ENCODE measurements at places on chromosomes 4 and X.
A peak's percentile ranks its signal among the peaks of the same experiment; 100 is the strongest.

- no peak for DNase-seq
These were observed 1441.5 kb upstream of the IGFBP7 start for GRCh38 chr4:58551676-58552075.

DNA sequence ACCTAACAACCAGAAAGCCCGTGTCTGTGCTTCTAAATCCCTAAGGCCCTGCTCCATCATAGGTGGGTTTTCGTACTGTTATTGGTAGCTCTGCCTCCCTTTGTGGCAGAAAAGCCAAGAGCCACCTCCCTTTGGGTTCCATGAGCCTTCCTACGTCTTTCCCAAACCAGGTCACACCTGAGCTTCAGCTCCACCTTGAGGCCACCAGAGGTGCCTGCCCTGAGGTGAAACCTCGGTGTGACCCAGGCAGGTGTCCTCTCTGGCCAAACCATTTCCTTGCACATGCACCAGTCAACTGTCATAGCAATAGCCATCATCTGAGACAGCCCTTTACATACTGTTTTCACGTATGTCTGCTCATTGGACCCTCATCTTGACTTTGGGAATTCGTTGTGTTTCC, 188.0 kb upstream of the RBPJ start:
- no peak for DNase-seq

GRCh38 chrX:124540474-124540873, 194.1 kb downstream of the SH2D1A start:
- DNase-seq = no peak

GRCh38 chrX:38768079-38768478, 33.2 kb upstream of the MID1IP1 start:
- DNase-seq = no peak

DNA sequence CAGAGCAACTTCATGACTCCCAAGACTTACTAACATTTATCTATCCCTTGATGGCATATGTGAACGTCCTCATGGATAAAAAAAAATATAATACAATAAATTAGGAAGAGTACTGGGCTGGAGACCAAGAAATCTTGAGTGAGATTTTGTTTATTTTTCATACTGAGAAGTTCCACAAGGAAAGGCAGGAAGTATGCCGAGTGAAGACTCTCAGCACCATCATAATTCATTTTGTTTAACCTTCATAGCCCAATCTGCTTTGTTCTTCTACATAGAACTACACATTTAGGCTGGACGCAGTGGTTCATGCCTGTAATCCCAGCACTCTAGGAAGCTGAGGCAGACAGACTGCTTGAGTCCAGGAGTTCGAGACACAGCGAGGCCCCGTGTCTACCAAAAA, 198.3 kb downstream of the NSUN7 start:
- DNase-seq = no peak

DNA sequence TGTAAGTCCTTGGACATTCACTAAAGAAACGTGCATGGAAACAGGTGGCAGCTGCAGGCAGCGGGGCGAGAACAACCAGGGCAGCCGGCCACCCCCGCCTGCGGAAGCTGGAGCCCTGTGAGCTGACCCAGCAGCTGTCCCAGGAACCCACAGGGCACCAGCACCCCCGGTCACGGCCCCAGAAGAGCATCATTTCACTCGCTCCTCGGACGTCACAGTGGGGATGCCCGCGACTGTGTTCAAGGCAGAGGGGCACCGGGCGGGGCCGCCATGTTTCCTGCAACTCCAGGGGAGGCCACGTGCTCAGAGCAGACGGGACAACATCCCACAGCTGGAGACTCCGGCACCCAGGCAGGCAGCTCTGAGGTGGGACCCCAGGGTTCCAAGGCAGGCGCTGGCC, 45.0 kb upstream of the CPLX1 start:
- no peak for DNase-seq

DNA sequence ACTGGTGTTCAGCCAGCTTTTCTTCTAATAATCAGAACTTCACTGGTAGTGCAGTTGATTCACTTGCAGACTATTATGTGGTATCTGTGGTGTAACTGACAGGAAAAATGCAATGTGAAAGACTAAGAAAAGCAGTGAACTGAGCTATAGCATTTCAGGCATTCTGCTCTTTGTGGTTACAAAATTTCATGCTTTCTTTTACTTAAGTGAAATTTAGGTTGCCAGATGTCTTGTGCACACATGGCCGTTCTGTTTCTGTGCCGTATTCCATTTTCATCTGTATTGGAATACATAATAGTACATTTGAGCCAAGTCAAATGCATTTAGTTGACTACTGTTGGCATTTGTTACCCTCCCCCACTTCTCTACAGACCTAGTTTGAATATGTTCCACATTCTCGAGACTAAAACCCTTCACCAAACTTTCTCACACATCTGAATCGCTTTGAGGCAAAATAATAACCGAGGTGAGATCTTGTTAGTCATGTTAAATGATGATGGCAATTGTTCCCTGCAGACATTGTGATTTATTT, 8.2 kb downstream of the RTL3 start:
- no peak for DNase-seq

DNA sequence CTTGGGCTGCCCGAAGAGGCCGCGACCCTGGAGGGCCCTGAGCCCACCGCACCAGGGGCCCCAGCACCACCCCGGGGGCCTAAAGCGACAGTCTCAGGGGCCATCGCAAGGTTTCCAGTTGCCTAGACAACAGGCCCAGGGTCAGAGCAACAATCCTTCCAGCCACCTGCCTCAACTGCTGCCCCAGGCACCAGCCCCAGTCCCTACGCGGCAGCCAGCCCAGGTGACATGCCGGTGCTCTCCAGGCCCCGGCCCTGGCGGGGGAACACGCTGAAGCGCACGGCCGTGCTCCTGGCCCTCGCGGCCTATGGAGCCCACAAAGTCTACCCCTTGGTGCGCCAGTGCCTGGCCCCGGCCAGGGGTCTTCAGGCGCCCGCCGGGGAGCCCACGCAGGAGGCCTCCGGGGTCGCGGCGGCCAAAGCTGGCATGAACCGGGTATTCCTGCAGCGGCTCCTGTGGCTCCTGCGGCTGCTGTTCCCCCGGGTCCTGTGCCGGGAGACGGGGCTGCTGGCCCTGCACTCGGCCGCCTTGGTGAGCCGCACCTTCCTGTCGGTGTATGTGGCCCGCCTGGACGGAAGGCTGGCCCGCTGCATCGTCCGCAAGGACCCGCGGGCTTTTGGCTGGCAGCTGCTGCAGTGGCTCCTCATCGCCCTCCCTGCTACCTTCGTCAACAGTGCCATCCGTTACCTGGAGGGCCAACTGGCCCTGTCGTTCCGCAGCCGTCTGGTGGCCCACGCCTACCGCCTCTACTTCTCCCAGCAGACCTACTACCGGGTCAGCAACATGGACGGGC, 579 bp downstream of the ABCD1 start:
- DNase-seq = peak; percentile 54

DNA sequence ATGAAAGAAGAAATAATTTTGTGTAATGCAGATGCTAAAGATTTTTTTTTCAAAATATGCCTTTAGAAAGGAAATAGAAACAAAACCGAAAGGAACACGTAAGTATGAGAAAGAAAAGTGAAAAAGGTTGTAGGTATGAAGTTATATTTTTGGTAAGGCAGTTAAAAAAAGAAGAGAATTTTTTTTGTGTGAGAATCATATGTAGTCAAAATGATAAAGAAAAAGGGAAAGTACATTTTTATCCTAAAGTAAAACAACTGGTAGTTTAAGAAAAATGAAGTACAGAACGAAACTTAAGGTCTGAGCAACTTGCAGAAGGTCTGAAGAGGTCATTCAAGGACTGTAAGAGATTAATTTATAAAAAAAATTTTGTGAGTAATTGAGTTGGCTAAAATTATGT, 164.0 kb upstream of the TRAM1L1 start:
- no peak for DNase-seq

GRCh38 chrX:43734444-43734843, 78.3 kb downstream of the MAOA start:
- DNase-seq = no peak

- no peak for DNase-seq
These were observed 415.2 kb upstream of the NR3C2 start for GRCh38 chr4:148857239-148857972.

- peak; percentile 58 for DNase-seq
These were observed 66.2 kb downstream of the BEX3 start for GRCh38 chrX:103442536-103442901.

GRCh38 chrX:71586929-71587328, 8.7 kb downstream of the GCNA start:
- DNase-seq = no peak

- DNase-seq = peak; percentile 58
These were observed 519 bp downstream of the SLC25A4 start for GRCh38 chr4:185143601-185143969.

- no peak for DNase-seq
These were observed 1854.6 kb downstream of the PCDH7 start for GRCh38 chr4:32574803-32575202.

DNA sequence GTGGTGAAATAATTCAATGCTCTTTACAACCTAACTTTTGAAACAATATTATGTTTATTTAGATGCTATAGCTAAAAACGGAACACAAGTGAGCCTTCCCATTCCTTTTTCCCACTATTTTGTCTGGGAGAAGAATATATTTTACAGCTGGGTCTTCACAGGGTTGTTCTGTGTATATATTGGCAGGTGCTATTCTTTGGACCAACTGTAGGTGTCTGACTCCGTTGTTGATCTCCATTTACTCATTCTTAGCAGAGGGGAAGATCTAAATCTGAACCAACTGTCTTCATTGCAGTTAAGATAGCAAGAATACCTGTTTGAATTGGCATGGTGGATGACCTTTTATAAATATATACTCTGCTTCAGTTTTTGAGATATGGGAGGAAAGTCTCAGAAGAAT, 257.4 kb downstream of the CFAP299 start:
- DNase-seq = no peak

DNA sequence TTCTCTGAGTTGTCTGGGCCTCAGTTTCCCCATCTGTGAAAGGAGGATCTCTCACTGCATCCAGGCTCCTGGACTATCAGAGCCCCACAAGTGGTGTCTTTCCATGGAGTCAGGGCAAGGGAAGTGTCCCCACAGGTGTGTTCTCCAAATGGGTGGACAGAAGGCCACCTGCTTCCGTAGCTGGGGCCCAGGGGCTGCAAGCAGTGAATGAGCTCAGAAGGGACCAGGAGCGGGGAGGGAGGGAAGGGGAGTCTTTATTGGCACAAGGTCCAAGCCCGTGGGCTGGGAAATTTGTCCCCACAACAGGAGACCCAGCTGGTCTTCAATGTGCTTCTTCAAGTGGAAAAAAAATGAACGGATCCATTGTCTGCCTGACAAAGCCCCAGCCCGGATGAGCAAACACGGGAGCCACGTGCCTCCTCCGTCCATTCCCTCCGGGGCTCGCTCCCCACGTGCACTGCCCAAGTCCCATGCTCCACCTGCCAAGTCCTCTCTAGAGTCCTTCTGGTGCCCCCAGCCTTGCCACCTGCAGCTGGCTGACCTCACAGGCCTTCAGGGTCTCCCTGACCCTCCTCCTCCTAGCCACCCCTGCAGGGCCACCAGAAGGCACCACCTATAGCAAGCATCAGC, 72.0 kb downstream of the JAKMIP1 start:
- no peak for DNase-seq

DNA sequence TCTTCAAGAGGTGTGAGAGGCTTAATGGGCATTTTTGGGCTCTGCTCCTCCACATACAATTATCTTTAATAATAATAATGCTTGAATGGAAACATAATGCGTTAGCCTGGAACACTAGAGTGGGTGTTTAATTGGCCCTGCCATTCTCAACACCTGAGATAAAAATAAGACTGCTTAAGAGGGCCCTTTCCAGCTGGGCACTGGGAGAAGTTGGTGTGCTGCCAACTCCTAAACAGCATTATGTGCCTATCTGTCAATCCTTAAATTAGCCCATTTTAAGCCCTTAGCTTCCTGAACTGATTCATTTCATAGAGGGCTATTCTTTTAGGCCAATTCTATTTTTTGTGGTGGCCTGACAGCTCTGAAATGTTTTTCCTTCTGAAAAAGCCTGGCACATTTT, 211.1 kb upstream of the ZIC3 start:
- no peak for DNase-seq

DNA sequence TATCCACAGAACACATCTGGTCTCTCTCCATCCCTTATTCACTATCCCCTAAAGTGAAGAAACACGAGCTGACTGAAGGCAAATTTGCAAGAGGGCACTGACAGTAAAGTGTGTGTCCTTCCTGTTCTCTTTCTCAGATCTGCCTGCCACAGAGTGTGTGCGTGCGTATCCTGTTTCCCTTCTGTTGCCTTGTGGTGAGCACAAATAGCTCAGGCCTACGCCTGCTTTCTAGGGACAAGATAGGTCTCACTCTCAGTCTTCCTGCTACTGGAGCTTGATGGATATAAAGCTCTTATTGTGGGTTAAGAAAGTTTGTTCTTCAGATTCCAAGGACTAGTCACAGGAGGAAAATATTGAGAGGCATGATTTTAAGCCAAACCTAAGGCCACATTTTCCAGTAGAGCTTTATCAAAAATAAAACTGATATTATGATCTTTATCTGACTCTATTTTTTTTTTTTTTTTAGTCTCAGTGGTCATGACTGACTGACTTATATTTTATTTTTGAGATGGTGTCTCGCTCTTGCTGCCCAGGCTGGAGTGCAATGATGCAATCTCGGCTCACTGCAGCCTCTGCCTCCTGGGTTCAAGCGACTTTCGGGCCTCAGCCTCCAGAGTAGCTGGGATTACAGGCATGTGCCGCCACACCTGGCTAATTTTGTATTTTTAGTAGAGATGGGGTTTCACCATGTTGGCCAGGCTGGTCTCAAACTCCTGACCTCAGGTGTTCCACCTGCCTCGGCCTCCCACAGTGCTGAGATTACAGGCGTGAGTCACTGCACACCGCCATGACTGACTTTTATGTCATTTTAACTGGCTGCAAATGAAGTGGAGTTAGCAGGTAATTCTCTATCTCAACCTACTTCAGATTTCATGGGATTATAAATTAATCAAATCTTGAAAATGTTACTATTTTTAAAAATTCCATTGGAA, 140.3 kb upstream of the SH3RF1 start:
- DNase-seq = no peak

DNA sequence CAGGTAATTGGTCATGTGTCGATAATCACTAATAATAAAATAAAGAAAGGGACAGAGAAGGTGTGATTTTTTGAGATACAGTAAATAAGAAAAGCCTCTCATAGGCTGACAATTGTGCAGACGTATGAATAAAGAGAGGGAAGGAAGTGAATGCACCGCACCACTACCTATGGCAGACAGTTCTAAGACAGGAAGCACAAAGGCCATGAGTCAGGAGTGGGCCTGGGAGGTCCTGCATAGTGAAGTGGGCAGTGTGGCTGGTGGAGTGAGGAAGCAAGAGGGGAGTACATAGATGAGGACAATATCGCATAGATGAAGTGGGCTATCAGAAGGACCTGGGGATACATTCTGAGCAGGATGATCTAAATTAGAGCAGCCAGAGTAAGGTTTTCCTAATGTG, 75.6 kb downstream of the BMP3 start:
- DNase-seq = no peak

- DNase-seq = no peak
These were observed 1.1 kb upstream of the RAP1GDS1 start for GRCh38 chr4:98260047-98260578.

GRCh38 chr4:113831457-113831856, 69.9 kb upstream of the CAMK2D start:
- no peak for DNase-seq
